ENCODE measurements at places on chromosomes 13 and 19.

GRCh38 chr19:28288572-28289264 lies 924.2 kb downstream of the UQCRFS1 start:
- no peak for DNase-seq

- no peak for DNase-seq
Observed at GRCh38 chr19:55459551-55459949, 1.9 kb downstream of the ISOC2 start.

DNA sequence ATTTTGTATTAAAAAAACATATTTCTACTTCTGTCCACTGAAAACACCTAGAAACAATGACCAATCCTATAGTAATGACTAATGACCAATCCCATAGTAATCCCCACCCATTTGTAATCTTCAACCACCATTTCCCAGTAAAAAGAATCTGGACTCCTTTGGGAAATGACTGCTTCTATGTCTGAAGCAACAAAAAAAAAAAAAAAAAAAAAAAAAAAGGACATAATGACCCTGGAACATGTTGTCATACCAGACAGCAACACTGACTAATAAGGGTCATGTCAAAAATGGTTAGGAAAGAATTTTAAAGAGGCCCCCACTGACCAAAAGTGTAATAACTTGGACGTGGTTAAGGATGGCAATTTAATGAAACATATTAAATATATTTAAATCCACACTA lies 88.3 kb downstream of the TUBA3C start:
- DNase-seq, result no peak

DNA sequence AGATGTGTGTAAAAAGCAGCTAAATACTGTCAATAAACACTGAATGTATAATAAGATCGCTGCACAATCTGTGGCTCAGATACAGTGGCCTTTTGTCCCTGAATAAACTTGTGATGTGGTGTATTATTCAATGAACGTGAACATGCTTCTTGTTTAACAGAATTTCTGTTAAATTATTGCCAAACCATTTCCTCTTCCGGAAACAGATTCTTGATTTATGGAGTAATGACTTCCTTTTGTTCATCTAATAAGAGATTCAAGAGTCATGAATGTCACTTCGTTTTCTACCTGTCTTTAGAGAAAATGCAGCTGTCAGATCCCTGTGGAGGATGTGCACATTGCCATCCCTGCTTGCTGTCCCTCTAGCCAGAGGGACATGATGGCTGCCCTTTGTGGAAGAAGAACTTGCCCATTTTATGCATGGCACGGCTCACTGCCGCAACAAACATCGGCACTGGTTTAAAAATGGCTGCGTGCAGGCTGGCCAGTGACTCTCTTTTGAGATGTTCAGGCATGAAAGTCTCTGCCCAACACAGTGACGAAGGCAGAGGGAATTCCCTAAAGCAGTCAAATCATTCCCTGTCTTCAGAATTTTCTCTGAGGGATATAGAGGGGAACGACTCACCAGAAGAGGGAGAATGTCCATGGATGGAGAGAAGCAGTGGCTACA lies 3.1 kb upstream of the TNFSF13B start:
- no peak for DNase-seq

GRCh38 chr13:106858903-106859532 lies 291.1 kb upstream of the ARGLU1 start:
- no peak for DNase-seq

DNA sequence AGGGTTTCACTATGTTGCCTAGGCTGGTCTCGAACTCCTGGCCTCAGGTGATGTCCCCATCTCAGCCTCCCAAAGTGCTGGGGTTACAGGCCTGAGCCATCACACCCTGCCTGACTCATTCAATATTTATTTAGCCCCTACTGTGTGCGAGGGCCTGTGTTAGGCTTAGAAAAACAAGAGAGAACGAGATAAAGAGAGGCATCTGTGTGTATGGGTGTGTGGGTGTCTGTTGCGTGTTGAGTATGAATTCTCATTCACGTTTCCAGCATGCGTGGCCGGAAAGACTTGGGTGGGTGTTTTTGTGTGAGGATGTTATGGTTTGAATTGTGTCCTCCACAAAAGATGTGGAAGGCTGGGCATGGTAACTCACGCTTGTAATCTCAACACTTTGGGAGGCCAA lies 9.5 kb downstream of the GADD45B start:
- DNase-seq, result no peak

DNA sequence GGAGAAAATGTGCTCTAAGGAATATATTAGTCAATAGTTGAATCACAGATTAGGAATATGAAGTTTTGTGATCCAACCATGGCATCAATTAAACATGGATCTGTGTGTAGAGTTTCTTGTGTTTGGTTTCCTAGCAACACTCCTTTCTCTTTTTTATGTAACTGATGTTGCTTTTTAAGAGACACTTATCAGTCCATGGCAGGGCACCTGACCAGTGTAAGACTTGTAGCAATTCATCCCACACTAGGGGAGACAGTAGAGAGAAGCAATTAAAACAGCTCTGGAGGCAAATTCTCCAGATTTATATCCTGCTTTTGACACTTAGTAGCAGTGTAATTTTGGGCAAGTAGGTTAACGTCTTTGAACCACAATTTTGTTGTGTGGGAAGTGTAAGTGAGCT lies 1229.0 kb downstream of the PCDH9 start:
- DNase-seq, result no peak

- no peak for DNase-seq
Observed at GRCh38 chr13:66076417-66076816, 1153.7 kb downstream of the PCDH9 start.

DNA sequence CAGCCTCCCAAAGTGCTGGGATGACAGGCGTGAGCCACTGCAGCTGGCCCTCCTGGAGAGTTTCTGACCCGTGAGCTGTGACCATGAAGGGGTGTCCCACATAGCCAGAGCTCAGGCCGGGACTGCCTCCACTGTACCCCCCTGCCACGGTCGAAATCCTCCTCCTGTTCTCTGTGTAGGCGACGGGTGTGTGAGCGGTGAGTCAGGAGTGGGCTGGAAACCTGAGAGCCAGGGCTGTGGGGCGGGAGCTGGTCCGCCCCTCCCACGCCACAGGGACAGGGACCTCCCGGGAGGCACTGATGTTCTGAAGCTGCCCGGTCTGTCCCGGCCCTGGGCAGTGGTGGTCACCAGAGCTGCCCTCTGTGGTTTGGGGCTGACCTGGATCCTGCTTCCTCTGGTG lies 3.9 kb downstream of the WDR18 start:
- no peak for DNase-seq

DNA sequence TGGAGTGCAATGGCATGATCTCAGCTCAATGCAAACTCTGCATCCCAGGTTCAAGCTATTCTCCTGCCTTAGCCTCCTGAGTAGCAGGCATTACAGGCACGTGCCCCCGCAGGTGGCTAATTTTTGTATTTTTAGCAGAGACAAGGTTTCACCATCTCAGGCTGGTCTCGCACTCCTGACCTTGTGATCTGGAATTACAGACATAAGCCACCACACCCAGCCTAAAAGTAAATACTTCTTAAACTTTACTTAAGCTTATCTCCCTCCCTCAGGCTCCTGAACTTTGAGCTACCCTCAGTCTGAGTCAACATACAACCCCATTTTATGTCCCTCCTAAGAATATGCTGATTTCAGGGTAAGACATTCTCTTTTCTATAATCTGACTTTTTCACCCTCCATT lies 66.1 kb downstream of the ZNF486 start:
- no peak for DNase-seq

DNA sequence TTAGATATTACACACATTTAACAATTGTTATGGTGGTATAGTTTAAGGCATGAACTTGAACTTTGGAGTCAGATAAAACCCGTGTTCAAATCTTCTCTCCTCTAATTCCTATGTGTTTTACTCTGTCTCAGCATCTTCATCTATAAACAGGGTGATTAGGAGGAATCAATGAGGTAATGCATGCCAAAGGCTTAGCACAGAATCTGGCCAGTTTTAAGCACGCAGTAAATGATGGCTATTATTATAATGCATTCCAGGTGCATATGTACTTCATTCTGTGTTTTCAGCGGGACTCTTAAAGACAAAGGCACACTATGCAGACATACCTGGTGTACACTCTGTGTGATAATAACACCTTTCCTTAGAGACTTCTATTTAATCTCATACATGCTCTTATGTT lies 88.0 kb upstream of the FRY start:
- DNase-seq, result no peak

- DNase-seq, result no peak
Observed at GRCh38 chr19:28999724-29000433, 213.1 kb downstream of the UQCRFS1 start.

DNA sequence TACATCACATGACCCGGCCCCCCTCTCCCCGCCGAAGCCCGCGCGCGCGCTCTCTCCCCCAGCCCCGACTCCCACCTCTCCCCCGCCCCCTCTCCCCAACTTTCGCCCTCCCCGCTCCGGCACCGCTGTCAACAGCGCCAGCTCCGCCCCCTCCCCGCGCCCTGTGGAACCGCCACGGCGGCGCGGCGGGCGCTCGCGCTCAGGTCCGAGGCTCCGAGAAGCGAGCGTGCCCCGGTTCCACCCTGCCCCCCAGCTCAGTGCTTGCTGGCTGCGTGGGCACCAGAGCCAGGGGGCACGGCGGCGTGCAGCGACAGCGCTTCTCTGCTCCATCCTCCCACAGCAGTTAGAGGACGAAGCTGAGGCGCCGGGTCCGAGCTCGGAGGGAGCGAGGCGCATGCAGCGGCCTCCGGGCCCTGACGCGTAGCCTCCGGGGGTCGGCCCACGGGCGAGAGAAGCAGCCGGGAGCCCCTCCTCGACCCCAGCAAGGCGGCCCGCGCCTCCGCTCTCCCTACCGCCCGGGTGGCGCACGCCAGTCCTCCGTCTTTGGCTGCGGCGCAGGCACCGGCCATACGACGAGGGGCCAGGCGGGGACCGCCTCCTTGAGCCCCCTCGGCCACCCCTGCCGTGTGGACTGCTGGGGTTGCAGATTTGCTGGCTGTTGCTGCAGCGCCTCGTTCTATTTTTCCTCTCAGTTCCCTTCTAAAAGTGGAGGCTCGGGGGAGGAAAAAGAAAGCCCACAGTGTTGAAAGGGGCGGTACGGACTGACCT lies 109.5 kb downstream of the KCNRG start:
- DNase-seq, result peak; percentile 63

DNA sequence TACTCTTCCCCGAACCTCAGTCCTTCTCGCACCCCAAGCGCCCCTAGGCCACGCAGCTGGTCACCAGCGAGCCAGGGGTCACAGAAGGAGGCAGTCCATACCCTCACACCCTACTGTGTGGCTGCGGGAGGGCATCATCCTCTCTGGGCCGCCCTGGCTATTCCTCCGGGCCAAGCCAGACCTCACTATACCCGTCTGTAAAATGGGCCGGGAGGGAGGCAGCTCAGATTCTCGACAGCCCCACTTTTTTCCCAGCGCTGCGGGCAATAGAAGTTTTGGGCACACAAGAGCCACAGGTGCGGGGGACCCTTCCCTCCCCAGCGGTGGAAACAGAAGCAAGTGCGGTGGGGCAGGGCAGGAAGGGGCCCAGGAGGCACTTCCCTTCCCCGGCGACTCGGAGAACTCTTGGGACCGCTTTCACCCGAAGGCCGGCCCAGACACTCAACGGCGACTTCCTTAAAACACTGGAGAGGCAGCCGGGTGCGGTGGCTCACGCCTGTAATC lies 5.6 kb upstream of the ARRDC2 start:
- DNase-seq, result no peak

- no peak for DNase-seq
Observed at GRCh38 chr13:71039440-71039839, 827.6 kb downstream of the DACH1 start.

GRCh38 chr19:54415208-54415900 lies at the start of gene TTYH1:
Gene TTYH1 (plus strand): TSS chr19:54415464. CDS start chr19:54415553, 89 bp downstream.
- no peak for DNase-seq

DNA sequence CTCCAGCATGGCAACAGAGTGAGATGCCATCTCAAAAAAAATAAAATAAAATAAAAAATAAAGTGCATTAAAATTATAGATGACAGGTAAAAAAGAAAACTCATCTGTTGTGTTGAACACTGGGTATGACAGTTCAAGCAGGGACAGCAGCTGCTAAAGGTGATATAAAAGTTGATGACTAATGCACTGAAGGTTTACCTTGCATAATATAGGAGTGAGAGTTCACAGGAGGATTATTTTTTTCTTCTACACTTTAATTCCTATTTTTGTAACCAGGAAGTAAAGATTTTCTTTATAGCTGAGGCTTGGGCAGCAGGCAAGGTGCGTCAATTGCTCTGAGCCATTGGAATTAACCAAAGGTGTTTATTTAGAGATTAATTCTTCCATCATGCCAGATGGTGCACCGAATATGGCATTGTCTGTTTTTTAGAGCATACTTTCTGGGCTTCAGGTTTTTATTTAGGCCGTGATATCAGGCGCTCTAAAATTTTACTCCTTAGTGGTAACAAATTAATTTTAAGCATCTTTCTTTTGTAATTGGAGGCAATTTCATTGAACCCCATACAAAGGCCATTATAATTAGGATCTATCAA lies 337.0 kb upstream of the SLC10A2 start:
- DNase-seq, result no peak

GRCh38 chr13:64930636-64931035 lies 2299.5 kb downstream of the PCDH9 start:
- no peak for DNase-seq

DNA sequence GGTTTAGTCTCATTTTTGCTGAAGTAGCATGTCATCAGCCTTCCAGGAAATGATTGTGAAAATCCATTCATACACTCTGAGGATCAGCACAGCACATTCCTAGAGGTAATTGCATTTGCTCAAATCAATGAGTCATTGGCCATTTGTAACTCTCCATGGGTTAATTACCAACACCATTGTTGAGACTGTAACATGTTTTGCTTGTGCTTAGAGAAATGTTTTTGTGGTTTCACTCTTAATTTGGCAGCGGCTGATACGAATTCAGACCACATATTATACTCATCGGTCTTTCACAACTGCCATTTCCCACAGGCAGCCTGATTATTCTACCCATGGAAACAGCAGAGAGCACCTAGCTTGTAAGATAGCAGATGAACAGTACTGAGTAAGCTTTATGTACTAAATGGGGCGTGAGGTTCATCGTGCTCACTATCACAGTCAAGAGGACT lies 110.3 kb downstream of the NHLRC3 start:
- DNase-seq, result no peak

DNA sequence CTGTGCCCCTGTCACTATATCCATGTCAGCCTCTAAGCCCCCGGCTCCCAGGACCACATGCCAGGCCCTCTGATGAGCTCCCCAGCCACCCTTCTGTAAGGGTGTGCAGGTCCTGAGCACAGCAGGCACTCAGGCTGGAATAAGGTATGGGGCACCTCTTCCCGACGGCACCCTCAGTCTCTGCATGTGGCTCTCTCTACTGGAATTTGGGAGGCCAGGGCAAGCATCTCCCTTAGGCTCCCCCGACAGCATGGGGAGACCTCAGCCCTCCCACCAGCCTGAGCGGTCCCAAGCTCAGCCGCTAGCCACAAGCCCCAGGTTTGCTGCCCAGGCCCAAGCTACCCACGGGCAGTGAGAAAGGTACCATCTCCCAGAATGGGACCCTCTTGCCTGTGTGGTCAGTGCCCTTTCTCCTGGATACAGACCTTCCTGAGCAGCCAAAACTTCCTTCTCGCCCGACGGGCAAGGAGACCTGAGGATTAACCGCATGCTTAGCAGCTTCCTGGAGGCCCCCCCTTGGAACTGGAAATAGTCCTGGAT lies 22.5 kb upstream of the C19orf12 start:
- no peak for DNase-seq

- no peak for DNase-seq
Observed at GRCh38 chr13:75180805-75181455, 301.0 kb downstream of the TBC1D4 start.

Data from NCI-H1048 (cell line).